ENCODE measurements at places on chromosomes 2 and 18. TPM values are rescaled to one million over a fixed set of nuclear protein-coding genes. Genes with fewer than 3 reads are reported as not detected.

DNA sequence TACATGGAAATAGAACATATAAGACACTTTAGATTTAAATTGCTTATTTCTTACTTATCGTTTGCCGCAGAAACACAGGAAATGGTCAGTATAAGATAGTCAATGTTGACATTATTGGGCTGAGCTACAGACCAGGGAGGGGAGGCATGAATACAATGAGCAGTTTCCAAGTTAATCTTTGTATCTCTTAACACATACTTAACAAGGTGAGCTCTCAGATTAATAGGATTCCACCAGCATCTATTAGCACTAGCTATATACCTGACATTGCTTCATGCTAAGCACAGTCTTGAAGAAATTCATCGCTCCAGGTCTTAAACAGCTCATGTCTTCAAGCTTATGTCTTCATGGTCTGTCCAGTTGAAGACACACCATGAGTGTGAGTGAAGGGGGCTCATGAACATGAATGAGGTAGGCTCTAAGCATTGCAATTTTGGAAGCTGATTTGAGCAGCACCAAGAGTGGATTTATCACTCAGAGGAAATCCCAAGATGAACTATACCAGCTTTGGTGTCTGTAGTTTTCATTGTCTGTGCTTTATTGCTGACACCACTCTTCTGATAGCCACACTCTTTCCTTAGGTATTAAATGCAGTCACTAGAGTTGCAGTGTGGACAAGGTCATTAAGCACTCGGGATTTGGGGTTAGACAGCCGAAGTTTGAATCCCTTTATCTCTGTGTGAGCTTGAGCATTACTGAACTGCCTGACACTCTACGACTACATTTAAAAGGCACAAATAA is 359.3 kb upstream of the EPHA4 start:
- no peak for DNase-seq

- no peak for DNase-seq
Measured at GRCh38 chr2:163353551-163353950, 382.3 kb downstream of the FIGN start.

GRCh38 chr2:231212329-231212845 is 14.0 kb downstream of the ARMC9 start:
- no peak for DNase-seq

GRCh38 chr2:224365331-224365730 is 36.6 kb downstream of the FAM124B start:
- DNase-seq, result no peak

The SLC5A7 gene
- total RNA-seq, result 1.6 TPM

The TAF4B gene
- 2.0 TPM for total RNA-seq

Measured in frontal cortex (tissue), 4 donors.